ENCODE measurements at places on chromosomes 7 and 10.

GRCh38 chr7:5451391-5451790 is 27.8 kb upstream of the TNRC18 start:
- DNase-seq, result no peak

DNA sequence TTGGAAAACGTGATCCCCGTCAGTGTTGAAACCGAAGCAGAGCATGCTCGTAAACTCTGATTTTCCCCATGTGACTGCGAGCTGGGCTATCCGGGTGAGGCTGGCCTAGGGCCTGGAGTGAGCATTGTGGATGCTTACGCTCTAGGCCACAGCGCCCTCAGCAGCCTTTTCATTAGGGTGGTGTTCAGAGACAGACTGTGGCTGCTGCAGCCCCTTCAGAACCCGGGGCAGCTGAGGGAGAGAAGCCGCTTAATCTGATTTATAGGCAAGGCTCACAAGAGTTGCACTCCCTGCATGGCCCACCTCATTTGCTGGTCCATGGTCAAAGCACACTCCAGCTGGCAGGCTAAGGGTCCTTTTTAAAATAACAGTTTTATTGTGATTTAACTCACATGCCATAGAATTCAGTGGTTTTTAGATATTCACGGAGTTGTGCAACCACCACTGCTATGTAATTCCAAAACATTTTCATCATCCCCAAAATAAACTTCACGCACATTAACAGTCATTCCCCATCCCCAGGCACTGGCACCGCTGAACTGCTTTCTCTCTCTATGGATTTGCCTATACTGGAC is 72.5 kb downstream of the SYPL1 start:
- peak; percentile 75 for DNase-seq

DNA sequence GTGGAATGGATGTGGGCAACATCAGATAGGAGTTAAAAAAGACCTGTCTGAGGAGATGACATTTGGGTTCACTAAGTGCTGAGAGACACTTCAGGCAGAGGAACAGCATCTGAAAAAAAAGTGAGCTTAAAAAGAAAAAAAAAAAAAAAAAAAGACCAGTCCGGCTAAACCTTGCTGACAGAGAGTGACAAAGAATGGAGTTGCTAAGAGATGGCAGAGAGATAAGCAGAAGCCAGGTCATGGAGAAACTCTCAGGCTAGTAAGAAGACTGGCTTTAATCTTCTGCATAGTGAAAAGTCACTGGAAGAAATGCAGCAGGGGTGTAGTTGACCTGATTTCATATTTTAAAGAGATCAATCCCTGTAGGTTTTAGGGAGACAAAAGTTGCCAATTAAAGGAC is 711.1 kb upstream of the SEMA3D start:
- peak; percentile 56 for DNase-seq

- DNase-seq, result no peak
These were observed 223.7 kb downstream of the SNX10 start for GRCh38 chr7:26515314-26515842.

GRCh38 chr7:18262058-18262457 is 233.5 kb upstream of the HDAC9 start:
- DNase-seq, result no peak
